Type B pancreatic cell (in vitro differentiated cells): ENCODE measurements at places on chromosomes 13 and 19. TPM values are rescaled to one million over a fixed set of nuclear protein-coding genes. Genes with fewer than 3 reads are reported as not detected.

DNA sequence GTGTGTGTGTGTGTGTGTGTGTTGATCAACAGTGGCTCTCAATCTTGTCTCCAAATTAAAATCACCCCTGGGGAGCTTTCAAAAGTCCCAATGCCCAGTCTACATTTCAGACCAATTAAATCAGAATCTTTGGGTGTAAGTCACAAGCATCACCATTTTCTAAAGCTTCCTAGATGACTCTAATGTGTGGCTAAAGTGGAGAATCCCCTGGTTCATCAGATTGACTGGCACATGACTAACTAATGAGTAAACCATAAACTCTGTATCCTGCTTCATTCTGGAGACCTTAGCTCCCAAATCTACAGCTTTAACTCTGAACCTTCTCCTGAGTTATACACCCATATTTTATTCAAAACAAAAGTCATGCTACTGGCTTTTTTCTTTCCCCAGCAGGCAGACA is 131.3 kb downstream of the SUCLA2 start:
- no peaks in the 10 kb centered on the region for H3K36me3 ChIP-seq
- no peak for DNase-seq
- H3K27me3 ChIP-seq, result no peaks in the 10 kb centered on the region
- H3K4me1 ChIP-seq, result no peaks in the 10 kb centered on the region
- no peak overlapping the region for H3K27ac ChIP-seq

- peaks cover 5% of the 10 kb centered on the region for H3K27me3 ChIP-seq
- no peak overlapping the region for H3K4me3 ChIP-seq
- no peaks in the 10 kb centered on the region for H3K36me3 ChIP-seq
- no peak for DNase-seq
Measured at GRCh38 chr13:52954838-52955237, 73.8 kb upstream of the OLFM4 start.

DNA sequence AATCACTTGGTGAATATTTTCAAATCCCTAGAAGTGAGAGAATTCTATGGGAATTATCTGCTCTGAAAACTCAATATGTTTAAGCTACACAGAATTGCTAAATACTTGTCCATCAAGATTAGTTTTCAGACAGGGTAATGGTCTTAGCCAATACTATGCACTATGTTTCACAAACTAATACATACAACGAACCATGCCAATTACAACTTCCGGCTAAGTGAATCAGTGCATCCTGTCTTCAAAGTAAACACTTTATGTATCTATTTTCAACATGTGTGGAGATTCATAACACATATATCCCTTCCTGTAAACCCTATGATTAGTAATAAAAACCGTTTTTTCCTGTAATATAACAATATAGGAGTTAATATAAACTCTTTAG is 181.5 kb downstream of the POSTN start:
- H3K27ac ChIP-seq, result no peak overlapping the region
- no peaks in the 10 kb centered on the region for H3K36me3 ChIP-seq
- no peaks in the 10 kb centered on the region for H3K4me1 ChIP-seq
- H3K27me3 ChIP-seq, result no peaks in the 10 kb centered on the region
- no peak overlapping the region for H3K4me3 ChIP-seq

DNA sequence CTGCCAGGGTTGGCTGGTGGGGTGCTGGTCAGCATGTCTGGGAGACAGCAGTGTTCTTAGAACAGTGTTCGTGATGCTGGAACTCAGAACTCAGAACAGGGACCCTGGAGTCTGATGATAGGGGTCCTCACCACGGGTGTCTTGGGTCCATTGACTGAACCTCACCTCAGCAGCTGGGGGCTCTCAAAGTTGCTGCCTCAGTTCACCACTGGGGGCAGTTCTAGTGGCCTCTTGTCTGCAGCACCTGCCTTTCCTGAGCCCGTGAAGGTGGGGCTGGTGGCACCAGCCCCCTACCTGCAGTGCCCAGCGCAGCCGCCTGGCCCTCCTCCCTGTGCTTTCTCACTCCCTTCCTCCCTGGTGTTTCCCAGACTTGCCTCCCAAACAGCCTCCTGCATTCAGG is 28.5 kb downstream of the SAFB start:
- no peak overlapping the region for H3K27ac ChIP-seq
- H3K27me3 ChIP-seq, result no peaks in the 10 kb centered on the region
- H3K36me3 ChIP-seq, result peaks cover 43% of the 10 kb centered on the region
- H3K4me1 ChIP-seq, result no peaks in the 10 kb centered on the region
- no peak for DNase-seq
- no peak overlapping the region for H3K4me3 ChIP-seq

- DNase-seq, result no peak
- H3K27me3 ChIP-seq, result peaks cover 30% of the 10 kb centered on the region
- no peaks in the 10 kb centered on the region for H3K36me3 ChIP-seq
- H3K4me1 ChIP-seq, result peaks cover 4% of the 10 kb centered on the region
- peak overlapping the region; percentile 97 for H3K4me3 ChIP-seq
Measured at GRCh38 chr19:6766357-6767080, 716 bp downstream of the SH2D3A start.

DNA sequence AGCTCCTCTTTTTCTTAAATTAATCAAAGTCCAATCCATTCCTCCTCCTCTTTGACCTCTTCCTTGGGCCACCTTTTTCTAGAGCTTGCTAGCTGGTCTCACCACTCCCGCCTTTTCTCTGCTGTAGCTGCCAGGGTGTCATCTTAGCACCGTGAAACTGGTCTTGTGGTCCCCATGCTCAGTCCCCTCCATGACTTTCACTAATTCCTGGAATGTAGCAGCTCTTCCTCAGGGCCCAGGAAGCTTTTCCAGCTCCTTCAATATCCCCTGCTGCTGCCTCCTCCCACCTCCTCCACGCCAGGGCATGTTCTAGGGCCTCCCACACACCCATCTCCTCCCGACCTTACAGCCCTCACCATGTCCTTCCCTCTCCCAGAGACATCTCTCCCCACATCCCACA is 222.2 kb downstream of the MYO16 start:
- H3K27me3 ChIP-seq, result peaks cover 3% of the 10 kb centered on the region
- no peak for DNase-seq
- H3K4me3 ChIP-seq, result no peak overlapping the region
- no peaks in the 10 kb centered on the region for H3K36me3 ChIP-seq
- H3K27ac ChIP-seq, result no peak overlapping the region
- no peaks in the 10 kb centered on the region for H3K4me1 ChIP-seq

DNA sequence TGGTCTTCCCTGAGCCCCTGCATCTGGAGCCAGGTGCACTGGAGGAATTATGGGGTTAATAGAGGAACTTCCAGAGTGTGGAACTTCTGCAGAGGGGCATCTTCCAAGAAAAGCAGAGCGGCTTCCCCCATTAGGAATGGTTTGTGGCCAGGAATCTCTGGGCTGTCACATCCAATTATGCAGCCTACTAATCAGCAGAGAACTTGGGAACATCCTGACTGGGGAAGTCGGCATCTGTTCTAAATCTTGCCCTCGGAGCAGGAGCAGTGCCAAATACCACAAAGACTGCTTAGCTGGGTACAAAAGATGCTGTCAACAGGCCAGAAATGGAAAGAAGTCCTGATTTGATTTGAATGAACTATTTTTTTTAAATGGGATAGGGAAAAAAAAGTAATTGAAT is 435.1 kb downstream of the ZNF536 start:
- peaks cover 7% of the 10 kb centered on the region for H3K4me1 ChIP-seq
- H3K4me3 ChIP-seq, result no peak overlapping the region
- H3K27ac ChIP-seq, result no peak overlapping the region
- H3K27me3 ChIP-seq, result peaks cover 26% of the 10 kb centered on the region

GRCh38 chr13:112175162-112176075 is 108.5 kb downstream of the SOX1 start:
- peaks cover 24% of the 10 kb centered on the region for H3K27me3 ChIP-seq
- no peaks in the 10 kb centered on the region for H3K36me3 ChIP-seq
- H3K4me1 ChIP-seq, result no peaks in the 10 kb centered on the region
- H3K27ac ChIP-seq, result no peak overlapping the region

GRCh38 chr19:18304208-18304457 is 18.7 kb downstream of the LSM4 start:
- H3K27me3 ChIP-seq, result no peaks in the 10 kb centered on the region
- H3K27ac ChIP-seq, result peak overlapping the region; percentile 85
- H3K4me3 ChIP-seq, result peak overlapping the region; percentile 77
- no peak for DNase-seq

DNA sequence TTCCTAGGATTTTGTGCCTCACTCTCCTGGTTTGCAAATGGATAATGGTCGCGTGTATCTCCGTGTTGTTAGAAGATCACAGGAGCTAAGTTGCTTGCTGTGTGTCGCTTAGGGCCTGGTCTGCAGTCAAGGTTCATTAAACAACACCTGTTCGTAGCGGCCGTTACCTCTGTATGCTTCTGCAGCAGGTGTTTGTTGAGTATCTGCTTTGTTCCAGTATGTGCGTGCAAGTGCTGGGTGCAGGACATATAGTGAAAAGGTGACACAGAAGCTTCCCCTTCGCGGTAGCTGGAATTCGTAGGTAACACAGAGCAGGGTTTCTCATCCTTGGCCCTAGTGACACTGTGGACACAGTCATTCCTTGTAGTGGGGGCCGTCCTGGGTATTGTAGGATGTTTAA is 5.4 kb downstream of the MED25 start:
- peaks cover 12% of the 10 kb centered on the region for H3K4me1 ChIP-seq
- peak overlapping the region; percentile 71 for H3K27ac ChIP-seq
- peaks cover 16% of the 10 kb centered on the region for H3K36me3 ChIP-seq
- no peak for DNase-seq
- no peaks in the 10 kb centered on the region for H3K27me3 ChIP-seq
- peak overlapping the region; percentile 34 for H3K4me3 ChIP-seq

GRCh38 chr19:19448238-19448544 is 42.7 kb downstream of the GATAD2A start:
- H3K27ac ChIP-seq, result no peak overlapping the region
- no peaks in the 10 kb centered on the region for H3K36me3 ChIP-seq
- H3K4me1 ChIP-seq, result peaks cover 31% of the 10 kb centered on the region
- DNase-seq, result no peak
- no peak overlapping the region for H3K4me3 ChIP-seq
- no peaks in the 10 kb centered on the region for H3K27me3 ChIP-seq

DNA sequence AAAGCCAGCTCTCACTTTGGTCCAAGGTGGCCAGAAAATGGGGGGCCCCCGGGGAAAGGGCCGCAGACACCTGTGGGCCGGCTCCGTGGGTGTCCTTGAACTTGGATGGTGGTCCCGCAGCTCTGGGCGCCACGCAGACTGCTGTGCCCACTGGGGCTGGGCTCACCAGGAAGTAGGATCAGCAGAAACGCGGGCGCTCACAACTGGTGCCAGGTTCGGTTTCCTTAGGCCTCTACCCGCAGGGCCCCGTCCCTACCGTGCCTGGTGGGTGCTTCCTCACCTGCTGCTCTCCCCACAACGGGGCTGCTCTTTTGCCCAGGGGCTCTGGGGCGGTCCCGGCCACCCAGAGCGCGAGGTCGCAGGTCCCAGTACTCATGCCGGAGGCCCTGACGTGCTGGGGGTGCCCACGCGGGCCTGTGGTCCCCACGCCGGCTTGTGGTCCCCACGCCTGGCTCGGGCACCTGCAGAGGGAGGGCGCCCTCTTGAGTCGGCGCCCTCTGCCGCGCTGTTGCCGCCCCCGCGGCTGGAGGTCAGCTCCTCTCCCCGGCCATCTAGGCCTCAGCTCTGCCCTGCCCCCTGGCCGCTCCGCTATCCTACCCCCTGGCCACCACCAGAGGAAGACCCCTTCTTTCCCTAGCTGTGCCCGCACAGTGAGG is 1303.6 kb downstream of the UQCRFS1 start:
- H3K4me1 ChIP-seq, result no peaks in the 10 kb centered on the region
- DNase-seq, result no peak
- no peaks in the 10 kb centered on the region for H3K27me3 ChIP-seq
- no peak overlapping the region for H3K27ac ChIP-seq

GRCh38 chr19:46407856-46408663 is 5.3 kb downstream of the CCDC8 start:
- H3K27me3 ChIP-seq, result peaks cover 17% of the 10 kb centered on the region
- DNase-seq, result no peak
- peaks cover 9% of the 10 kb centered on the region for H3K36me3 ChIP-seq
- peak overlapping the region; percentile 83 for H3K27ac ChIP-seq

GRCh38 chr19:19588546-19588945 is 29.9 kb downstream of the PBX4 start:
- H3K4me1 ChIP-seq, result peaks cover 6% of the 10 kb centered on the region
- H3K27me3 ChIP-seq, result no peaks in the 10 kb centered on the region
- no peak for DNase-seq
- H3K4me3 ChIP-seq, result no peak overlapping the region
- H3K36me3 ChIP-seq, result no peaks in the 10 kb centered on the region
- H3K27ac ChIP-seq, result no peak overlapping the region

- H3K4me3 ChIP-seq, result no peak overlapping the region
- H3K27ac ChIP-seq, result no peak overlapping the region
- no peak for DNase-seq
- peaks cover 9% of the 10 kb centered on the region for H3K4me1 ChIP-seq
- no peaks in the 10 kb centered on the region for H3K36me3 ChIP-seq
Measured at GRCh38 chr13:26074706-26075105, 22.9 kb upstream of the SHISA2 start.

- no peak for DNase-seq
- H3K27ac ChIP-seq, result no peak overlapping the region
- H3K4me3 ChIP-seq, result no peak overlapping the region
- no peaks in the 10 kb centered on the region for H3K36me3 ChIP-seq
- no peaks in the 10 kb centered on the region for H3K27me3 ChIP-seq
Measured at GRCh38 chr13:39257642-39258041, 219.4 kb downstream of the NHLRC3 start.

DNA sequence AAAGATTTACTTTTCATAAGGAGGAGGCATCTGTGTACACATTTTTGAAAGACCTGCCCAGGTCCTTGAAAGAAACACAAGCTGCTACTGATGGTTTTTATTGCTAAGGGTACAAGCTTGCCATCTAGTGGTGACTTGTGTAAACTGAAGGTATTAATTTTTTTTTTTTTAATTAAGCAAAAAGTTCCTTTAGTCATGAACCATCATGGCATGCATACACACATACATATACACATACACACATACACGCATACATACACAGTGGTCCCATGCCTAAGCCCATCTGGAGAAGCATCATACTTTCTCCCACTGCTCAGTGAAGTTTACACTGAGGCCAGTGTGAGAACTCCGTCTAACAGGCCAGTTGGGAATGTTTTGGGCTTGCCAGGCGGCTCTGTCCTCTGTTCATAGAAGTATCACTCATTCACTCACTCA is 312.5 kb downstream of the DCLK1 start:
- DNase-seq, result no peak
- H3K27me3 ChIP-seq, result no peaks in the 10 kb centered on the region
- H3K27ac ChIP-seq, result no peak overlapping the region

DNA sequence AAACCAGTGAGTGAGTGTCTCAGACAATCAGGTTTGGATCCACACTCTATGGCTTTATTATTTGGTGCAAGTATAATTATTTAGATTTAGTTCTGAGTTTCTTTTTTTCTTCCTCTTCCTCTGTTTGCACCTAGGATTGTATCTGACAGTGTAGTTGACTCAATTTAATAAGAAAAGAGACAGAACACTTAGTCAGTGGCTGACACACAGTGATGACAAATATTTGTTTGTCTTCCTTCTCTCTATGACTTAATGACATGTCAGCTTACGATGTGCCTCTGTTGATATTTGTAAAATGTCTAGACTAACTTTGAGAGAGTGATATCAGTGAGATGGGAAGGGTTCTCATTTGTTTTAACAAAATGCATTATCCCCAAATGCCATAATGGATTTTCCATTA is 129.5 kb upstream of the SLC10A2 start:
- no peak for DNase-seq
- peaks cover 15% of the 10 kb centered on the region for H3K4me1 ChIP-seq
- H3K27ac ChIP-seq, result no peak overlapping the region

IFNL1 gene
- total RNA-seq, result not detected in 2 replicates

POSTN gene
- total RNA-seq, result 75.2 and 295 TPM in 2 replicates

NUDT19 gene
- total RNA-seq, result 10.8 and 17.1 TPM in 2 replicates

CYP2A6 gene
- not detected in 2 replicates for total RNA-seq

COX7A1 gene
- total RNA-seq, result not detected in 2 replicates

DBP gene
- 24.5 and 31.5 TPM in 2 replicates for total RNA-seq

FFAR1 gene
- total RNA-seq, result 2.1 and 2.7 TPM in 2 replicates

KIR2DL4 gene
- total RNA-seq, result not detected in 2 replicates

HIF3A gene
- 46.1 and 62.4 TPM in 2 replicates for total RNA-seq

CFD gene
- 5.5 and 11.3 TPM in 2 replicates for total RNA-seq

PTGIR gene
- 0.46 TPM in 1 of 2 replicates, not detected in the other for total RNA-seq

TMEM255B gene
- total RNA-seq, result 0.92 and 1.9 TPM in 2 replicates

ABHD13 gene
- total RNA-seq, result 9.0 and 12.0 TPM in 2 replicates
